ENCODE measurements at places on chromosomes 5 and 9. TPM values are rescaled to one million over a fixed set of nuclear protein-coding genes. Genes with fewer than 3 reads are reported as not detected.

DNA sequence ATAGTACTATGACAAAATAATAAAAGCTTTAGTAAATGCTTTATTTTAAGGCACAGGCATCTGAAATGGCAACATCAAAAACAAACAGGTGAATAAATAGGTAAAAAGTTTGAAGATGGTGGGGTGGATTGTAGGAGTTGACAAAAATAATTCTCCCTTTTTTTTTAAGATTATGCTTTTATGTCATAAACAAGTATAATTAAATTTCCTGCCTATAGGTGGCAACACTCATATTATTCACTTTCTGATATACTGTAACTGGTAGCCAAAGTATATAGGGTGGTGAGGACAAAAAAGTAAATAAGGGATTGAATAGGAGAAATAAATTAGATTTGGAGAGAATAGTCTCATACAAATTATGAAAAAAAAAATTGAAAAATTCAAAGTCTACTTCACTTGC, 120.0 kb upstream of the ACOT12 start:
- no peak overlapping the region for H3K27ac ChIP-seq
- no peak overlapping the region for H3K4me3 ChIP-seq
- H3K4me1 ChIP-seq: no peaks in the 10 kb centered on the region

GRCh38 chr5:175133185-175133584, 310.8 kb downstream of the DRD1 start:
- no peak for DNase-seq
- no peaks in the 10 kb centered on the region for H3K36me3 ChIP-seq
- no peak overlapping the region for H3K4me3 ChIP-seq
- H3K27me3 ChIP-seq: no peaks in the 10 kb centered on the region
- H3K4me1 ChIP-seq: no peaks in the 10 kb centered on the region

GRCh38 chr9:3733039-3733408, 207.2 kb upstream of the RFX3 start:
- H3K4me3 ChIP-seq: no peak overlapping the region
- H3K27ac ChIP-seq: no peak overlapping the region
- no peak for DNase-seq
- H3K36me3 ChIP-seq: no peaks in the 10 kb centered on the region

GRCh38 chr9:80792726-80793125, 896.6 kb downstream of the TLE1 start:
- H3K27ac ChIP-seq: no peak overlapping the region
- H3K4me1 ChIP-seq: no peaks in the 10 kb centered on the region
- H3K4me3 ChIP-seq: no peak overlapping the region
- H3K36me3 ChIP-seq: no peaks in the 10 kb centered on the region

DNA sequence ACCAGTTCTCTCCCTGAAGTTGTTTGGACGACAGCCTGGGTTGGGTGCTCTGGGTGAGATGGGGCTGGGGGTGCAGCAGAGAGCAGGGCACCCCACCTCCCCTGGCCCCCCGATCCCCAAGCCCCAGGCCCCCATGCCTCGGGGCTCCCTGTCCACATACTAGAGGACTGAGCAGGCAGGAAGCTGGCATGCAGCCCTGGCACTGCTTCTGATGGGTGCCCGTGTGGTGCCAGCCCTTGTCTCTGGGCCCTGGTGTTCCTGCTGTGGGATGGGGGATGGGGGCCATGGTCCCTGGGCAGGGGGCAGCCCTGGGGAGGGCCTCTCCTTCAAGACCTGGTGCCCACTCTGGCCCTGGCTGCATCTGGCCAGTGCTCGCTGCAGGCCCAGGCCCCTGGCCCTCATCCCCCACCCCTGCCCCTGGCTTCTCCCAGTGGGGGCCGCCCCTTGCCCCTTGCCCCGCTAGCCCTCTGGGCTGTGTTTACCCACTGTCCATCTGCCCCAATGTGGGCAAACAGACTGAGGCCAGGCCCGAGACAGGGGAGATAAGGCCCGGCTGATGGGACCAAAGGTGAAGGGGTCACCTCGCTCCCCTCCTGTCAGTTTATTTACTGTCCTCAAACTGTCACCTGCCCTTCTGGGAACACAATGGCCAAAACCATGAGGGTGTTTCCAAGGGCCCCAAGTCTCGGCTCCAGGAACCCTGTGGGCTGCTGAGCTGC, 67.3 kb upstream of the RXRA start:
- H3K36me3 ChIP-seq: no peaks in the 10 kb centered on the region
- no peaks in the 10 kb centered on the region for H3K4me1 ChIP-seq
- DNase-seq: no peak

DNA sequence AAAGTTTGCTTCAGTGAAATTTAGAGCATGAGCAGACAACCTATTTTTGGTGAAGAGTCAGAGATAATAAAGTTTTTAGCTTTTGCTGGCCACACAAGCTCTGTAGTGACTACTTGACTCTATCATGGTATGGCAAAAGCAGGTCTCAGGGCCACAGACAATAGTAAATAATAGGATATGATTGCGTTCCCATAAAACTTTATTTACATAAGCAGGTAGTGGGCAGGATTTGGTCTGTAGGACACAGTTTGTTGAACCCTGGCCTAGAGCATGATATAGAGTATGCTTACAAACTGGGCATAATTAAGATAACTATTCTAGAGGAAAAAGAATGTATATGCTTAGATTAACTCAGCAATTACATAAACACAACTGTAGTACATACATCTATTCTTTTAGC, 30.1 kb downstream of the ITGA1 start:
- no peak overlapping the region for H3K27ac ChIP-seq
- H3K4me1 ChIP-seq: no peaks in the 10 kb centered on the region
- H3K4me3 ChIP-seq: no peak overlapping the region
- no peaks in the 10 kb centered on the region for H3K27me3 ChIP-seq
- DNase-seq: no peak

- no peak overlapping the region for H3K27ac ChIP-seq
- H3K36me3 ChIP-seq: no peaks in the 10 kb centered on the region
- no peaks in the 10 kb centered on the region for H3K27me3 ChIP-seq
- no peak overlapping the region for H3K4me3 ChIP-seq
- peaks cover 5% of the 10 kb centered on the region for H3K4me1 ChIP-seq
These were observed 24.9 kb upstream of the PIK3R1 start for GRCh38 chr5:68190619-68191018.

GRCh38 chr5:127446626-127447025, 70.8 kb upstream of the PRRC1 start:
- DNase-seq: no peak
- peaks cover 1% of the 10 kb centered on the region for H3K27me3 ChIP-seq
- no peaks in the 10 kb centered on the region for H3K36me3 ChIP-seq
- H3K4me1 ChIP-seq: no peaks in the 10 kb centered on the region
- no peak overlapping the region for H3K27ac ChIP-seq
- no peak overlapping the region for H3K4me3 ChIP-seq

BARHL1 gene
- not detected for total RNA-seq
